Endothelial cell of umbilical vein (primary cell): ENCODE measurements at places on chromosomes 5 and 9. TPM values are rescaled to one million over a fixed set of nuclear protein-coding genes. Genes with fewer than 3 reads are reported as not detected.

The CTSV gene
- 0.64 and 0.80 TPM in 2 replicates for polyA plus RNA-seq

The LCN10 gene
- not detected in 2 replicates for polyA plus RNA-seq

The PGM5 gene
- 0.14 TPM in 1 of 2 replicates, not detected in the other for polyA plus RNA-seq

The FAM240B gene
- polyA plus RNA-seq: not detected in 2 replicates

The STK32A gene
- polyA plus RNA-seq: not detected in 2 replicates

The CAMK2A gene
- not detected in 2 replicates for polyA plus RNA-seq

The KIAA0825 gene
- 0.10 and 0.15 TPM in 2 replicates for polyA plus RNA-seq

The IL31RA gene
- 0.06 and 0.14 TPM in 2 replicates for polyA plus RNA-seq

The CCNI2 gene
- 0.13 and 0.25 TPM in 2 replicates for polyA plus RNA-seq

The CCL27 gene
- polyA plus RNA-seq: not detected in 2 replicates

The IFNA21 gene
- not detected in 2 replicates for polyA plus RNA-seq

The C1QTNF2 gene
- polyA plus RNA-seq: 0.46 and 0.52 TPM in 2 replicates

The AFAP1L1 gene
- polyA plus RNA-seq: 6.2 and 7.9 TPM in 2 replicates

GRCh38 chr5:173727839-173728778 lies 111.7 kb upstream of the BOD1 start:
- no peak overlapping the region for H3K27ac ChIP-seq
- no peaks in the 10 kb centered on the region for H3K4me1 ChIP-seq
- no peak overlapping the region for H3K4me3 ChIP-seq
- no peak for DNase-seq
- no peaks in the 10 kb centered on the region for H3K27me3 ChIP-seq

DNA sequence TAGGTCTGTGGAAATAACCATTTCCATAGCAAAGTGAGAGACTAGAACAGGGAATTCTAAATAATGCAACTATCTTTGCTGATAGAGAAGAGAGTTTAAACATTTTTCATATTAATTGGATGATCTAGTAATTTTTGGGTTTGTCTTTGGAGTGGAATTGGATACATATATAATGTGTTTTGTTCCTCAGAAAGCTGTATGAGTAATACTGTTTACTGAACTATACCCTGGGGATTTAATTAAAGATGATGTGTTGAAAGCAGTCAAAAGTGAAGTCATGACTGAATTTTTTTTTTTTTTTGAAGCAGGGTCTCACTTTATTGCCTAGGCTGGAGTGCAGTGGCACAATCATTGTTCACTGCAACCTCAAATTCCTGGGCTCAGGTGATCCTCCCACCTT lies 17.9 kb downstream of the FER start:
- no peaks in the 10 kb centered on the region for H3K27me3 ChIP-seq
- H3K4me3 ChIP-seq: no peak overlapping the region
- no peaks in the 10 kb centered on the region for H3K4me1 ChIP-seq
- DNase-seq: no peak
- H3K27ac ChIP-seq: no peak overlapping the region

- no peaks in the 10 kb centered on the region for H3K36me3 ChIP-seq
- H3K27me3 ChIP-seq: no peaks in the 10 kb centered on the region
- H3K4me1 ChIP-seq: peaks cover 13% of the 10 kb centered on the region
- no peak overlapping the region for H3K27ac ChIP-seq
Observed at GRCh38 chr5:54639621-54640020, 122.1 kb downstream of the SNX18 start.

DNA sequence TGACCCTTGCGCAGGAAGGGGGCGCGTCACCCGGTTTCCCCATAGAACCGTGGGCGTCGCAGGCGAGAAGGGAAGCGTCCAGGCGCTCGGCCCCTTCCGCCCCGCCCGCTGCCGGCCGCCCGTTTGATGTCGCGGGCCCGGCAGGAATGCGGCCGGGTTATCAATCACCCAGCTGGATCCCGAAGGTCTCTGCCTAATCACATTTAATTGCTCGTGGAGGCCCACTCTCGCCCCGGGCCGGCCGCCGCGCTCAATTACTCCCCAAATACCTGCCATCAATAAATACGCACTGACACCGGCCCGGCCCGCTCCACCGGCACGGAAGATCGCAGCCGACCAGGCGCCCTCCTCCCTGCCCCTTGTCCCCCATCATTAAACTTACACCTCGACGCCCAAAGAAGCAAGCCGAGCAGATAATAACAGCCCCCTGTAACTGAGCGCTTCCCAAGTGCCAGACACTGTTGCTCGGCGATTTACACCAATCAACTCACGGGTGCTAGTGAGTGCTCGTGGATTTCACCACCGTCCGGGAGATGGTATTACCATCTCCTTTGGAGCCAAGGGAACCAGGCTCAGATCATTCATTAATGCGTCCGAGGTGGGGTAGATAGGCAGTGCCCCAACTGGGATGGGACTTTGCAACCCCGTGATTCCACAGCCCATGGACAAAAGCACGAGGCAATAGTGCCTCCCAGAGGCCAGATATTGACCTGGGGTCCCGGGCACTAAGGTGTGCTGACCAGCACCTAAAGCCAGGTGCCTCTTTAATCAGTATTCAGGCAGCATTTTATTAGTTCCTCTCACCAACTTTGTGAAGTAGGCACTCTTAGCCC lies 11.3 kb downstream of the MSX2 start:
- H3K4me3 ChIP-seq: no peak overlapping the region
- no peaks in the 10 kb centered on the region for H3K36me3 ChIP-seq
- H3K27me3 ChIP-seq: peaks cover 47% of the 10 kb centered on the region
- no peaks in the 10 kb centered on the region for H3K4me1 ChIP-seq

DNA sequence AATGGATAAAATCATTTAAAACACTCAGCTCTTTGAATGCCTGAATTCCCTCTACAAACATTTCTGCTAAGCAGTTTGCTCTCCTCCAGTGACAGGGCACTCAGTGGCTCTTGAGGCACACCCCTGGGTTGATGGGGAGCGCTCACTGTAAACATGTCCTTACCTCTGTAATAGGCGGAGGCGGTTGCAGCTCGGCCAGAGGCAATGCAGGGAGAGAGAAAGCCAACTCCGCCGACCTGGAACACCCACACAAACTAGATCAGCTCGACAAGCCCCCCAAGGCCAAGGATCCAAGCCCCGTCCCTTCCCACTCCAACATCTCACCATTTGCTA lies 329 bp downstream of the CDC23 start:
- H3K36me3 ChIP-seq: no peaks in the 10 kb centered on the region
- H3K4me1 ChIP-seq: peaks cover 11% of the 10 kb centered on the region
- peak overlapping the region; percentile 61 for H3K4me3 ChIP-seq
- DNase-seq: no peak
- no peaks in the 10 kb centered on the region for H3K27me3 ChIP-seq
- peak overlapping the region; percentile 77 for H3K27ac ChIP-seq

GRCh38 chr5:79488775-79489174 lies 25.2 kb downstream of the HOMER1 start:
- H3K4me3 ChIP-seq: no peak overlapping the region
- no peaks in the 10 kb centered on the region for H3K27me3 ChIP-seq
- no peaks in the 10 kb centered on the region for H3K4me1 ChIP-seq
- no peak for DNase-seq

- no peaks in the 10 kb centered on the region for H3K4me1 ChIP-seq
- H3K36me3 ChIP-seq: no peaks in the 10 kb centered on the region
- DNase-seq: no peak
- no peaks in the 10 kb centered on the region for H3K27me3 ChIP-seq
Observed at GRCh38 chr5:149829954-149830353, 99.8 kb downstream of the PPARGC1B start.

DNA sequence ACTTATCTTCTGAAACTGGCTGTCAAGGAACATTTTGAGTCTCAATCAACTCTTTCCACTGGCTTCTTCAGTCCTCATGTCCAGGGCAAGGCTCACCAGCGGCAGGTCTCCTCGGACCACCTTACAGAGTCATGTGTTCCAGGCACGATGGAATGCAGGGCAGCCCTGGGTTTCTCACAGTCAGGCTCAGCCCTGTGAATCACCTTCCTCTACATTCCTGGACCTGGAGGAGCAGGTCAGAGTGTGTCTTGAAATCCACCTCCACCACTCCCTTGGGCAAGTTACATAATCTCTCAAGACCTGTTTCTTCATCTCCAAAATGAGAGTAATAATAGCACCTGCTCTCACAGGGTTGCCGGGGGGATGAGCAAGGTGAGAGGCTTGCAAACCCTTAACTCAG lies 16.0 kb downstream of the ENC1 start:
- H3K4me3 ChIP-seq: no peak overlapping the region
- no peaks in the 10 kb centered on the region for H3K27me3 ChIP-seq
- no peak overlapping the region for H3K27ac ChIP-seq

GRCh38 chr9:133930682-133931485 lies 61.2 kb downstream of the VAV2 start:
- H3K27ac ChIP-seq: no peak overlapping the region
- DNase-seq: no peak
- H3K4me3 ChIP-seq: no peak overlapping the region
- no peaks in the 10 kb centered on the region for H3K27me3 ChIP-seq

GRCh38 chr5:72015103-72015548 lies 92.1 kb upstream of the MAP1B start:
- H3K27me3 ChIP-seq: peaks cover 14% of the 10 kb centered on the region
- no peak overlapping the region for H3K4me3 ChIP-seq
- DNase-seq: no peak

- H3K27me3 ChIP-seq: no peaks in the 10 kb centered on the region
- H3K36me3 ChIP-seq: peaks cover 1% of the 10 kb centered on the region
- no peaks in the 10 kb centered on the region for H3K4me1 ChIP-seq
- H3K27ac ChIP-seq: no peak overlapping the region
Observed at GRCh38 chr5:38528162-38528703, 28.2 kb downstream of the LIFR start.

DNA sequence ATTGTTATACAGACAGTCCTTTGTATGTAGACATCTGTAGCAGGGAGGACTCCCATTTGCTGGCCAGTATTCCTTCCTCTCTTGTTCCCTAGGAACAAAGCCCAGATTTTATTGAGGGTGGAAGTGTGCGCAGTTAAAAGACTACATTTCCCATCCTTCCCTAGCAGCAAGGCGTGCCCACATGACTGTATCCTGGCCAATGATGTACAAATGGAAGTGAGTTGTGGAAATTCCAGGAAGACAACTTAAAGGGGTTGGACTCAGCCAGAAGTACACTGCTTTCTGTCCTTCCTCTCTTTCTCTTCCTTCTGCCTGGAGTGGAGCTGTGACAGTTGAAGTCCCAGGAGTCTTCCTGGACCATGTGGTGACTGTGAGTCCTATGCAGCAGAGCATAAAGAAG lies 89.0 kb downstream of the HRH2 start:
- H3K27ac ChIP-seq: no peak overlapping the region
- H3K27me3 ChIP-seq: no peaks in the 10 kb centered on the region
- no peak overlapping the region for H3K4me3 ChIP-seq
- no peak for DNase-seq
- no peaks in the 10 kb centered on the region for H3K36me3 ChIP-seq

GRCh38 chr5:94473936-94474335 lies 144.5 kb downstream of the KIAA0825 start:
- H3K27ac ChIP-seq: no peak overlapping the region
- DNase-seq: no peak
- no peak overlapping the region for H3K4me3 ChIP-seq
- no peaks in the 10 kb centered on the region for H3K36me3 ChIP-seq
- H3K4me1 ChIP-seq: no peaks in the 10 kb centered on the region
- H3K27me3 ChIP-seq: no peaks in the 10 kb centered on the region

- no peaks in the 10 kb centered on the region for H3K27me3 ChIP-seq
- H3K36me3 ChIP-seq: no peaks in the 10 kb centered on the region
- no peaks in the 10 kb centered on the region for H3K4me1 ChIP-seq
- H3K4me3 ChIP-seq: no peak overlapping the region
Observed at GRCh38 chr5:180170106-180170809, 38.8 kb downstream of the RASGEF1C start.
